ENCODE measurements at places on chromosomes 1 and 21.
A peak's percentile ranks its signal among the peaks of the same experiment; 100 is the strongest.

DNA sequence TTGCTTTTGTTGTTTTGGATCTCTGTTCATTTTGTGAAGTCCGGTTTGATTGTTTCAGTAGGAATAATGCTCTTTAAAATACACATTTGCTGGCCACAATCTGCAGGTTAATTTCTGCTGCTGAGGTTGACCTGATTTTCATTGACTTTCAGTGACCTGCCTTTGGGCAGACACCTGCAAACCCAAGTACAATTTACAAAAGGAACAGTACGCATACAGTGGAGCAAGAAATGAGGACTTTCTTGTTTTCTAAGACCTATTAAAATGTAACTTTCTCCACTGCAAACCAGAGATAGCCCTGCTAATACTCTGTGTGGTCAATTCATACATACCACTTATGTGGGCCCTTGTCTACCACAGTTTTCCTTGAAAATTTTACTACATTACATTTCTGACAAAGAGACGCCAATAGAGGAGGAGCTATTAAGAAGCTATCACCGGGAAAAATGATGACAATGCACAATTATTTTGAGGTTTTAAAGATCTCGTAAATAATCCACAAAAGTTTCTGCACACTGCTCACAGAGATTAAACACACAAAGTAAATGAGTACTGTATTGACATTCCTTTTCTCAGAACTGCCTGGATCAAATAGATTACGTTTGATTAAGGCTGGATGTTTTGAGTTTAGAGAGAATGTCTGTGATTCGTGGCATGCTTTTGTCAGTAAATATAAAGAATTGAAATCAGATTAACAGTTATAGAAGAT lies 141.9 kb downstream of the SDCCAG8 start:
- no peak for DNase-seq

DNA sequence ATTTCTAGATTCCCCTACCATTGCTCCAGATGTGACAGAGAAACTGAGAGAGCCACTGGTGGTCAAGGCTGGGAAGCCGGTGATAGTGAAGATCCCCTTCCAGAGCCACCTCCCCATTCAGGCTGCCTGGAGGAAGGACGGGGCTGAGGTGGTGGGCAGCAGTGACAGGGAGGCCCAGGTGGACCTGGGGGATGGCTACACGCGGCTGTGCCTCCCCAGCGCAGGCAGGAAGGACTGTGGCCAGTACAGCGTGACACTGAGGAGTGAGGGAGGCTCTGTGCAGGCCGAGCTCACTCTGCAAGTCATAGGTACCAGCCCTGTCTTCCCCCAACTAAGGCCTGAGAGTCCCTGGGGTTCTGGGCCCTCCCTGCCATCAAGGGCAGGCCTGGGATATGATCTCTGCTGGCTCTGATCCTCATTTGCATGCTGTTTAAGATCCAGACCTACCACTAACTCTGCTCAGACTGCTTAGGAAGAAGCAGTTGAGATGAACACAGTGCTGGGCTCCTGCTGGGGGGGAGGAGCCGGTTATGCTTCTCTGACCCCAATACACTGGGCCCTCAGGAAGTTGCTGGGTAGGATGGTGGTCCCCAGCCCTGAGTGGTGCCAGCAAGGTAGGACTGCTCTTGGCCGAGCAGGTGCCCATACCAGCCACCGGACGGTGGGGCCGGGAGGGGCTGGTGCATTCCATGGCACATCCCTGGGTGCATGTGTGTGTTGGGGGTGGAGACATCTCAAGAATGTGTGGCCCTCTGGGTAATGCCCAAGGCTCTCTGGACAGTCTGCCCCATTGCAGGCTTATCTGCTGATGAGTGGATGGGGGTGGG lies 25.1 kb downstream of the IGFN1 start:
- DNase-seq: no peak

DNA sequence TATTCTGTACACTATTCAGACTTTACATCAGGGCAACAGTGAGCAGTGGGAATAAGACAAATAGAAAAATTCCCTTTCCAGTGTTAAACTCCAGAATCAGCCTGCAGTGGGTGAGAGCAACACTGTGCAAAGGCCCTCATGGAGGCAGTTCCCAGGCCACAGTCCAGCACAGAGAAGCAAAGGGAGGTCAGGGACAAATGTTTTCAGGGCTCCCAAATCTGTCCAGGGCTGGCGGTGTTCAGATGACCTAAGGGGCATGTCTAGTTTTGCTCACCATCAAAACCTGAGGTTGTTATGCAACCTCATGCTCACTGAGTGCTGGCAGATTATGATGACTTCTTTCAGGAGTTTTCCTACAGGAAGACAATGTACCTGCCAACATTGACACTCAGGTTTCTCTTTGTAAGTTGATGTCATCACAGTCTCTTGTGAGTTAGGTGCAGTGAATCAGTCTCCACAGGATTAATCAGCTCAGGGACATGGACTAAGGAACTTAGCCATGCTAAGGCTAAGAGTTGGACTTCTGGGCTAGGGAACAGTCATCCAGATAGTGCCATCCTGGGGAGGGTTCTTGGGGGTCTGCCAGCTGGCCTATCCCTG lies 3.6 kb upstream of the LCE5A start:
- DNase-seq: no peak

DNA sequence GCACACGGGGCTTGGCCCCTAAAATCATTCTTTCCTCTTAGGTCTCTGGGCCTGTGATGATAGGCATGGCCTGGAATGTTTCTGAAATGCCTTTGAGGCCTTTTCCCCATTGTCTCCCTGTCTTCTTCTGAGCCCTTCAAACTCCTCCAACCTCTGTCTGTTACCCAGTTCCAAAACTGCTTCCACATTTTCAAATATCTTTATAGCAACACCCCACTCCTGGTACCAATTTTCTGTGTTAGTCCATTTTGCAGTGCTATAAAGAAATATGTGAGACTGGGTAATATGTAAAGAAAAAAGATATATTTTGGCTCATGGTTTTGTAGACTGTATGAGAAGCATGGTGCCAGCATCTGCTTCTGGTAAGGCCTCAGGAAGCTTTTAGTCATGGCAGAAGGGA lies 158.8 kb downstream of the TM2D1 start:
- DNase-seq: no peak

DNA sequence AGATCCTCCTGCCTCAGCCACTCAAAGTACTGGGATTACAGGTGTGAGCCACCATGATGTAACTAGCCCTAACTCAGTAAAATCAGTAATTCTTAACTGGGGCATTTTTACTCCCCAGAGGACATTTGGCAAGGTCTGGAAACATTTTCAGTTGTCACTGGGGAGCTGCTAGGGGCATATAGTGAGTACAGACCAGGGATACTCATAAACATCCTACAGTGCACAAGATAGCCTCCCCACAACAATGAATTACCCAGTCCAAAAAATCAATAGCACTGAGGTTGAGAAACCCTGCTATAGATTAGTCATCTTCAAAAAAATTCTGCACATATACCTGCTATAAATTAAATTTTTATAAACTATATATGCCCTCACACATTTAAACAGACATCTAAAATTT lies 13.0 kb downstream of the TM2D1 start:
- no peak for DNase-seq

GRCh38 chr1:167762061-167762746 lies 40.4 kb downstream of the MPZL1 start:
- DNase-seq: peak; percentile 10

GRCh38 chr1:206809504-206810084 lies 37.3 kb upstream of the IL10 start:
- DNase-seq: no peak

DNA sequence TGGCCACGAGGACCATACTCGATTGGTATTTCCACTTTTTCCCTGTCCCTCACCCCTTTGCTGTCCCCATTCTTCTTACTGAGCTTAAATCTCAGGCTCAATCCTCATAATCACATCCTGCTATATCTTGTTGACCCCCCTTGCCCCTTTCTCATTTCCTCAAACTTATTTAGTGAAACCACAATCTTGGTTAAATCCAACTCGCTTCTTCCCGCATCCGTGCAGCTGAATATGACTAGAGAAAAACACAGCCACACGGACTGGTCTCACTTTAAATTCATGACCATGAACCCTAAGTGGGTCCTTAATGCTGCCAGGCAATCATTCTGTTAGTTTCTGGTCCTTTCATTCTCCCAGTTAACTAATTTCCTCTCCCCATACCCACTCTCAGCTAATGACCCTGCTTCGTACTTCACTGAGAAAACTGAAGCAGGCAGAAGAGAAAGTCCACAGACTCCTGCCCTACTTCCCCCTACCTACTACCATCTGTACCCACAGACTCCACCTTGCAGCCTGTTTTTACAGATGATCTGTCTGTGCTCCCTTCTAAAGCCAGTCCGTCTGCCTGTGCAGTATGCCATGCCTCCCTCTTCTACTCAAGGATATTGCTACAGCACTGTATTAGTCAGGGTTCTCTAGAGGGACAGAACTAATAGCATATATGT lies 96.8 kb upstream of the LMO4 start:
- no peak for DNase-seq

DNA sequence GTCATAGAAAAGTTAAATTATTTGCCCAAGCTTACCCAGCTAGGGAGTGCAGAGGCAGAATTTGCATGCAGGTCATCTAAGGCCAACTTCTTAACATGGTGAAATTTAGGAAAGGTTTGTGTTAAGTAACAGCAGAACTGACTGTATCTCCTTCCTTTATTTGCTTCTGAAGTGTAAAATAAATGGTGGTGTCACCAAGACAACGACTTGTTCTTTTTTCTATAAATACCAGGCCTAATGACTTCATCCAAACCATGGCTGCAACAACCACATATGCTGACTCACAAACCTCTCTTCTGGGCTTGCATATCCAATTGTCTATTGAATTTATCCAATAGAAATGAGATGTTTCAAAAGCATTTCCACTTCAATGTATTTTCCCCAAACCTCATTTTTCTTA lies 19.1 kb downstream of the COL24A1 start:
- no peak for DNase-seq

DNA sequence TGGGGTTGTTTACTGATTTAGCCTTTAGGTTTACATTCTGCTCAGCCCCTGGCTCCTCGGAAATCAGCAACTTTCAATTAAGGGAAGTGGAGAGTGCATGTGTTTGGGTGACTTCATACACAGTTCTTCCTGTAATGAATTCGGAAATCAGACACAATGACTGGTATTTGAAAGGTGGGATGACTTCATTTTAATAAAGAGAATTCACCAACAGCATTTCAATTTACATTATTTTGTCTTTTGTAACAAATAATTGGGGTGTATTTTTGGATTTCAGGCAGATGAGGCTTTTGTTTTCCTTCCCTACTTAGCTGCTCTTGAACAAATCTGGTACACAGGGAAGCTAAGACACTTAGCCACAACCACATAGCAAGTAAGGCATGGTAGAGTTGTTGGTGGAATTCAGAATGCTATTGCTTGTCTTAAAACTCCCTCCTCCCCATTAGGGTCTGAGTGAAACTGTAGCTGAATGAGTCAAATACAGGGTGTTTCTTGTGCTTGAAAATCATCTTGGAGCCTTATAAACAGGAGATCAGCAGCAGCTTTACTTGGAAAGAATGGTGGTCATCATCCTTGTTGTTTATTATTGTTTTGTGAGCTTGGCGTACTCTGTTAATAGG lies 917 bp downstream of the STX12 start:
- no peak for DNase-seq

- no peak for DNase-seq
Observed at GRCh38 chr1:30302858-30303257, 420.5 kb downstream of the MATN1 start.

- no peak for DNase-seq
Observed at GRCh38 chr21:35043549-35043948, 5.6 kb downstream of the RUNX1 start.

GRCh38 chr1:86703696-86704457 lies 499 bp upstream of the SH3GLB1 start:
- no peak for DNase-seq

DNA sequence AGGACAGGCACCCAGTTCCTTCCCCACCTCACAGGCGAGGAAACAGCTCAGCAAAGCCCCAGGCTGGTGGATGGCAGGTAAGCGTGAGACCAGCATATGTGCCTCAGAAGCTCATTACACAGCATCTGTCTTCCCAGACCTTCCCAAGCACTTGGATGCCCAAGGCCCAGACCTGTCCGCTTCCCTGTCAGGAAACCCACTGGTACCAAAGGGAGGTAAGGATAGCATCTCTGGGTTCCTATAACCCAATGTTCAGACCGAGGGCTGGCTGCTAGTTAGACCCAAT lies 3.3 kb downstream of the POFUT2 start:
- DNase-seq: no peak

DNA sequence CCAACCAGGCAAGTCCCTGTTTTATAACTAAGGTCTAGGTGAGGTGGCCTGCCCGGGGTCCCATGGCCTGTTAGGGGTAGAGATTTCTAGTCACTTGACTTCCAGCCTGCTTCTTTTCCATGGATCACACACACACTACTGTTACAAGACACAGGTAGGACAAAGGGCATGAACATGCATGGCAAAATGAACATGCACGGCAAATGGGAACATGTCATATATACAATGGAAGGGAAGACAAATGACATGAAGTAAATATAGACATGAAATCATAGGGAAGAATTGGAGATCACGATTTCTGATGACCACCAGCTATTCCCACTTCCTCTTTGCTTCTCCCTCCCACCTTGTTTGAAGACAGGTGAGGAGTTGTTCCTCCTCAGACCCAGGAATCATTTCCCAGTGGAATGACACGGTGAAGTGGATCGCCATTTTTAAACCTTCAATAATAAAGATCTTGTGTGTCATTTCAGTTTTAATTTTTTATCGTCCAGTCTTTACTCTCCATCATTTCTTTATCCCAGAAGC lies 47.6 kb upstream of the ATF3 start:
- DNase-seq: no peak

- DNase-seq: no peak
Observed at GRCh38 chr1:106619080-106619826, 437.2 kb upstream of the PRMT6 start.

DNA sequence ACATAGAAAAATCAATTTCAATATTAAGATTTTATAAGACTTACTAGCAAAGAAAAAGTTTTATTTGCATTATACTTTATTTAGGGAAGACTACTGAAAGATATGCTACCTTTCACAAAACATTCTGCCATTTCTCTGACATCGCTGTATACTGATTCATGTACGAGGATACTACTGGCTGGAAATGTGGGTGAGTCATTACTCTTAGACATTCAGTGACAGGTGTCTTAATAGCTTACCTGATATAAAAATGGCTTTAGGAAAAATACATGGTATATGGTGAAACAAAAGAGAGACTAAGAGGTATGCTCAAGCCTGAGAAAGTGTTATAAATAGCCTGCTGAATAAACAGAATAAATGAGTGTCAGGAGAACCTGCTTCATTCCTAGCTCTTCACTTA lies 73.0 kb upstream of the EXO1 start:
- no peak for DNase-seq
